ENCODE measurements at places on chromosomes 2 and 18. TPM values are rescaled to one million over a fixed set of nuclear protein-coding genes. Genes with fewer than 3 reads are reported as not detected.

Gene MAP3K19
- total RNA-seq = not detected

Gene VWC2L
- total RNA-seq = not detected

Gene ACADL
- total RNA-seq = not detected

Gene NFATC1
- 0.36 TPM for total RNA-seq

Gene IL36G
- total RNA-seq = not detected

Gene CXXC1
- total RNA-seq = 24.0 TPM

Gene RAMP1
- 19.2 TPM for total RNA-seq

Gene HOXD10
- not detected for total RNA-seq

Gene G6PC2
- not detected for total RNA-seq

Gene IL1R2
- not detected for total RNA-seq

- DNase-seq = peak; percentile 35
These were observed 159.0 kb downstream of the TMX3 start for GRCh38 chr18:68555879-68556301.

GRCh38 chr18:74337155-74337911 is 21.7 kb downstream of the C18orf63 start:
- DNase-seq = no peak

DNA sequence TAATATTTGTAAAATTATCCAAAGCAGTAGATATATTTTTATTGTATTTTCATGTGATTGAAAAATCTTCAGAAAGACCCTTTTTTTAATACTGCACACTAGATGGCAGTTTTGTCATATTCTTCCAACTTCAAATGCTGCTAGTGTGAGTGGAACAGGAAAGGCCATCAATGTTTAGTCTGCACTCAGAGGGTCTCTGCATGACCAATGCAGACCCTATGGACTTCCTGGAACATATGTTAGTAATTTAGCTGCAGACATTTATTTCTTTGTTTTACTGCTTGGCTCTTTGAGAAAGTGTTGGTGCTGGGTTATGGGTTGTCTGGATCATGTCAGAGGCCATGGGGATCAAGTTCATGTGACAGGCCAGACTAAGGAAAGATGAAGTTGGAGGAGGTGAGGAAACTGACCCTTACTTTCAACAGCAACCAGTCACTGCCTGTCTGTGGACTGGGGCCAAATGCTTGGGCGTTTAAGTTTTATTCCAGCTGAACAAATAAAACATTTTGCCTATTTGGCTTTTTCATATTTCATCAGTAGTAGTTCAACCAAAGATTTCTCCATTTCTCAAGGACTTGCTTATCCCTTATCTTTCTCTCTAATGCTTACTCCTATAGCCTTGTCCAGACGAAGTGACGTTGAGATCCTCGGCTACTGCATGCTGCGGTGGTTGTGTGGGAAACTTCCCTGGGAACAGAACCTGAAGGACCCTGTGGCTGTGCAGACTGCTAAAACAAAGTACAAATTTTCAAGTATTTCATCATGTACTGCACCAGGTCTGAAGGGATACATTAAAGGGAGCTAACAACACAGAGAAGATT is 84.8 kb downstream of the VRK2 start:
- peak; percentile 63 for DNase-seq

- peak; percentile 84 for DNase-seq
These were observed 72.7 kb upstream of the UBE2E3 start for GRCh38 chr2:180907731-180908130.

DNA sequence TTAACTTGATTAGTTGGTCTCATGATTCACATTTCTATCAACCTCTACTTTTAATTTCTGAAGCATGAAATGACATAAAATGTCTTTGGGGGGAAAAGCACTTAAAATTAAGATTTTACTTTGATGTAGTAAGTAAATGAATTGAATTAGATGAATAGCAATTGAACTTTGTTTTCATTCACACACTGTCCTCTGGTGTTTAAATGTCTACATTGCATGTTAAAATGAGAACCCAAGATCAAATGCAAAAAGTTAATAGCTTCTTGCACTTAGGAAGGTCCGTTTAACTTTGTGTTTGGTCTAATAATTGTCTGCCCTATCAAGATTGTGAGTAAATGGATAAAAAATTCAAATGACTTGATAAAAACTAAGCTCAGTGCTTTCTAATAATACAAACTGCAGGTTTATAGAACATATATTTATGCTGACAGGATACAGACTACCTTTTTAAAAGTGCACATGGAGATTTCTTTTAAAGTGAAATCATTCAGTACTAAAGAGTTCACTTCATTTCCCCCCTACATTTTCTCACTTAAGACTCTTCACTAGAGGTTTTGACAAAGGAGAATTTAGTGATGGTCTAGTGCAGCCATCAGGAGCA is 156.2 kb upstream of the NABP1 start:
- peak; percentile 55 for DNase-seq

DNA sequence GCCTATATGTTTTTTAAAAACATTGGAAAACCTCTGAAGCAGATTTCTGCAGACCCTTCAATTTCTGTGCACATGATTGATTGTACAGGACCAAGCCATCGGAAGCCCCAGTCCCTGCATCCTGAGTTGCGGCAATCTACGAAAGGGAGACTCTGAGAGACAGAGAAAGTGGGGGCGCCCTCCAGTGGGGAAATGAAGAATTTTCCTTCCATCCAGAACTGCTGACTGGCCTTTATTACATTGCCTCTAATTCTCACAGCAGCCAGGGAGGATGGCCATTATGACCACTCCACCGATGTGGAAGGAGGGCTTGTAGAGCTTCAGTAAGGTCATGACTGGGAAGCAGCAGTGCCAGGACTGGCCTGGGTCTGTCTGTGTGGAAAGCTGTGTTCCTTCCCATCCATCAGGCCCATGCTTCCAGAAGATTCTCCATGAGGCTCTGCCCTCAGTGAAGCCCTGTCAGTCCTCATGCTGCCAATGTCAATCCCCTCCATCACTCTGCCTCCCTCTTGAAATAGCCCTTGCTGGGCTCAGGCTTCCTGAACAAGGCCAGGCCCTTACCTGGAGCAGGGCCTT is 20.0 kb upstream of the RESP18 start:
- peak; percentile 53 for DNase-seq

DNA sequence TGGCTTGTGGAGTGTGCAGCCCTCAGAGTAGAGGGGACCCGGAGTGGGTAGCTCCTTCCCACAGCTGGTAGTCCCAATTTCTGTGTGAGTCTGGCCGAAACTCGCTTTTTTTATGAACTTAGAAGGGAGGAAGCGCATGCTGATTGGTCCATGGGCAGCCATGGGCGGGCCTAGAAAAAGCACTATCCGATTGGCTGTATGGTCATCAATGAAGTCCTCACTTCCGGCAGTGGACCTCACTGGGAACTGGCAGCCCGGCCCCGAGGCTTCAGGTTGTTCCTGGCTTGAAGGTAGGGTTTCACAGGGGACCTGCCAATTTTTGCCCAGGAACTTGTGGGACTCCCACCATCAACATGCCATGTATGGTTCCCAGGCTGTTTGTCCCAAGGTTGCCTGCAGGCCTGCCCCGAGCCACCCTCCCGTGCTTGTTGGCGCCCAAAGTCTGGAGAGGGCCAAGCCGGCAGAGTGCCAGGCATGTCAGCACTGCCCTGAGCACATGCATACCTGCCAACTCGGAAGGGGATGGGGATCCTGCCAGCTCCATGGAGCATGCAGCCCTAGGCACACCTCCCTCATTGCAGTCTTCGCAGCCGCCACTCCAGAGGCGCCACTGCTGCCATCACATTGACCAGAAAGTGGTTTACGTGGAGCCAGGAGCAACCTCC is 98.5 kb downstream of the ATP9B start:
- DNase-seq = no peak

DNA sequence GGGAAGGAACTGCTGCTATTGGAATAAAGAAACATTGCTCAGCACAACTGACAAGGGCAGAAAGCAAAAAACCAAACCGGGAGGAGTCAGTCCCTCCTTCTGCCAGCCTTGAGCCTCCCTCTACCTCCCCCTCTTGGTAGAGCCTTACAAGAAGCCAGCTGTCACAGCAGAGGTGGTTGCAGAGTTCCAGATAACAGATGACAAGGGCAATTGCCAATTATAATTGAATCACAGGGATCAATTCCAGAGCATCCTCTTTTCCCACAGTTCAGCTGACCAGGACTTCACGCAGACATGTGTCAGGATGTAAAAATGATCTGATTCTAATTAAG is 548.2 kb upstream of the LRRTM1 start:
- no peak for DNase-seq

- no peak for DNase-seq
These were observed 19.1 kb downstream of the CYBRD1 start for GRCh38 chr2:171541202-171541887.
